ENCODE measurements at places on chromosomes 1 and 21.

- no peak for DNase-seq
Observed at GRCh38 chr1:240351690-240352089, 260.0 kb downstream of the FMN2 start.

- DNase-seq: no peak
Observed at GRCh38 chr1:232271991-232272589, 357.8 kb downstream of the SIPA1L2 start.

DNA sequence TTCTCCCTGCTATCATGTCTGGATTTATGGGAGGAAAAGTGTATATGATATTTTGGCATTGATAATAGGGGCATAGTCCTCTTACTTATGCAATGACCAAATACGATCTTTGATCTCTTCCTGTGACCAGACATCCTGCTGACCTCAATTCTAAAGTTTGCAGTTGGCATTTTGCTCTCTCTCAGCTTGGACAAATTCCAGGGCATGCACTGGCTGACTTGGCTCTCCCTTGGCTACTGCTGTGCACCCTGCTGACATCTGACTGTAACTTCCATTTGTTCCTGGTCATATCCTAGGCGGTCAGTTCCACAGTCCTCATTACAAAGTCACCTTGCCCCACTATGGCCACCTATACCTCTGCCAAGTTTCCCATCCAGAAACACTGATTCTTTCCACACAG is 380.7 kb upstream of the NR5A2 start:
- no peak for DNase-seq

- no peak for DNase-seq
Observed at GRCh38 chr1:228469413-228470162, 17.6 kb upstream of the RNF187 start.

- no peak for DNase-seq
Observed at GRCh38 chr1:54160351-54160750, 7.6 kb upstream of the CDCP2 start.

- no peak for DNase-seq
Observed at GRCh38 chr1:53121319-53122172, 20.9 kb downstream of the SLC1A7 start.

DNA sequence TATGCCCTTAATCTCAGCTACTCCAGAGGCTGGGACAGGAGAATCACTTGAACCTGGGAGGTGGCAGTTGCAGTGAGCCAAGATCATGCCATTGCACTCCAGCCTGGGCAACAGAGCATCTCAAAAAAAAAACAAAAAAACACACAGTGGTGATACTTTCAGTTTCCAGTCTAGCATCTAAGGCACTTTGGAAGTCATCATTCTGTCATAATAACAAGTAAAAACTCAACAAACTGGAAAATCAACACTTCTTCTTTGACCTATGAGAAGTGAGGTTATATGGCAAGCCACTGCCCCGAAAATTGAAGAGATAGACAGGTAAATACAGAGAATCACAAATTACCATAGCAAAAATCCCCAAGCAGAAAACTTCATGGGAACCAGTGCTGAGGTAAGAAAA is 51.9 kb downstream of the IL12RB2 start:
- DNase-seq: no peak

DNA sequence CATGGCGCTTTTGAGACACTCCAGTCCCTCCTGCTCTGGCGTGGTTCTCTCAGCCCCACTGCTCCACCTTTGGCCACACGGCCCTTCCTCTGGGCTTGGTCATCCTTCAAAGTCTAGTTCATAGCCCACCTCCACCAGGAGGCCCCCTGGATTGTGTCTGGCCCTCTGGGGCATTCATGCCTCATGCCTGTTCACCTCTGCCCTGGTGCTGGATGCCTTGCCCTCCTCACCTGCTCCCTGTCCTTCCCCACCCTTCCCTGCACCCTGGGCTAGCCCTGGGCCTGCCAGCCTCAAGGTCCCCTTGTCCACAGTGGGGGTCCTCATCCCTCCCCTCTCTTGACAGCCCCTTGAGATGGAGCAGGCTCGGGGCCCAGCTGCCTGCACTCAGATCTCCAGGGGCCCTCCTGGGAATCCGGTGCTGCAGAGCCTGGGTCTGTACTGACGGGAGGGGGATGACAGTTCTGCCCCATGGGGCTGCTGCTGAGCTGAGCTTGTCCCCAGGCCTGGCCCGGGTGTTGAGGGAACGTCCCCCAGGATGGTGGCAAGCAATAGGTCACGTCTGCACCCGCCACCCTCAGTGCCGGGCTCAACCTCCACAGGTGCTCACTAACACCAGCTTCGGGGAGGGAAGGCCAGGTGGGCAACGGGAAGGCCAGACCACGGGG is 18.4 kb downstream of the PRXL2B start:
- DNase-seq: no peak

DNA sequence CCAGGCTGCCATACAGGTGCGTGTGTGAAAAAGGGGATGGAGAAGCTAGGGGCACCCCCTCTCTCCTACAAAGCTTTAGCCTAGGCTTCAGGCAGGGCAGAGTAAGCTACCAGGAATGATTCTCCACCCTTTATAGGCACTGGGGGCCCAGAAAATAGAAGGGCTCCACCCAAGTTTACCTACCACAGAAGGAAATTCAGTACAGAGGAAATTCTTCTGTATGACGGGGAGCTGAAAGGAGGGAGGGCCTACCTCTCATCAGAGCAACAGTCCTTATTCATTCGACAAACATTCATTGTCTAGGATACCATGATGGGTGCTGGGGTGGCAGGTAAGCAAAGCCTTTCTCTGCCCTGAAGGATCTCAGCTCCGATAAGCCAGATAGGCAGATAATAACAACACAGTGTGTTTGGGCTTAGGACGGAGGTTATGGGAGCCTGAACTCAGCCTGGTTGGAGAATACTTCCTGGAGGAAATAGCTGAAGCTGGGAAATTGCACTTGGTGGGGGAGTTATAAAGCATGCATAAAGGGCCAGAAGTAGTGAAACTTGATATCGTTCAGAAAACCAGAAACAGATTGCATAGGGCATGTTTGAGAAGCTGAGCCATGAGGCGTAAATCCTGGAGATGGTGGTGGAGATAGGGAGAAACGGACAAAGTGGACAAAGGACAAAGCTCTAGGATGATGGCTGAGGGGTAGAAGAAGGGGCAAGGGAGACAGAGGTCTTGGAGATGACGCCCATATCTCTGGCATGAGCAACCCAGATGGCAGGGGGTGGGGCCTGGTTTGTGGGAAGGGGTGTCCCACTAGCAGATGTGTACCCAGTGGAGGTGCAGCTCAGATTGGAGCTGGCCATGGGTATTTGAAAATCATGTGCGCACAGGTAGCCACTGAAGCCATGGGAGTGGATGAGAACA is 5.3 kb upstream of the P3R3URF start:
- no peak for DNase-seq

GRCh38 chr1:79929356-79929755 is 922.8 kb upstream of the ADGRL4 start:
- no peak for DNase-seq

- no peak for DNase-seq
Observed at GRCh38 chr1:65026235-65026634, 59.9 kb upstream of the JAK1 start.

DNA sequence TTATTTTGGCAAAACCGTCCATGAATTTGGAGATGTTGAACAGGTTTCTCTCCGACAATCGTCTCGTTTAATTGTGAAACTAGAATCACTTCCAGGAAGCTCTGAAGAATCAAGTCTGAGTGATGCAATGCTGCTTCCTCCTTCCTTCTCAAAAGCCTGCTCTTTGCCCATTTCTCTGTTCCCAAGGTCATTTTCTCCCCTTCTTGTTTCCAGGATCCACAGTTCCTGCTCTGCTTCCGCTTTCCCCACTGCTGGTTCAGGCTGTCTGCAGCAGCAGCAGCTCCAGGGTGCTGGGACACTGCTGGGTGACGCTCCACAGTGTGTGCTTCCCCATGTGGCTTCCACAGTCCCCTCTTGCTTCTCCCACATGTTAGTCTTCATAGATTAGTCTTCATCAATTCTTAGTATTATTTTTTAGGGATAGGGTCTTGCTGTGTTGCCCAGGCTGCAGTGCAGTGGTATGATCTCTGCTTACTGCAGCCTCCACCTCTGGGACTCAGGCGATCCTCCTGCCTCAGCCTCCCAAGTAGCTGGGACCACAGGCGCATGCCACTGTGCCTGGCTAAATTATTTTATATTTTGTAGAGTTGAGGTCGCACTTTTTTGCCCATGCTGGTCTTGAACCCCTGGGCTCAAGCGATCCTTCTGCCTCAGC is 156.2 kb downstream of the DYRK1A start:
- no peak for DNase-seq

DNA sequence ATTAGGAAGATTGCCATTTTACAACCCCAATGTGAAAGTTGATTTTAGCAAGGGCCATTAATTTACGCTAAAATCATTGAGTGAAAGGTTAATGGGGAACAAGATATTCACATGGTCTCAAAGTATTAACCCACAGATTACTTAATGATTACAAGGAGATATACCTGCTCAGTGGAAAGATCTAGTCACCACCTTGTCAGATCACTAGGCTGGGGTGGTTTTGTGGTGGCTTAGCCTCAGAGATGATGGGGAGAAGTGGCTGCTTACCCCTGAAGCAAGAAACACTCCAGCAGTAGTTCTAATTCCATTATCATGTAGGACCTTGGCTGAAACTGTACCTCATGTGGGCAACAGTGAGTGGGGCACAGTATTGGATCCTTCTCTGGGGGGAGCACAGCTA is 20.1 kb upstream of the TRIM33 start:
- DNase-seq: no peak

DNA sequence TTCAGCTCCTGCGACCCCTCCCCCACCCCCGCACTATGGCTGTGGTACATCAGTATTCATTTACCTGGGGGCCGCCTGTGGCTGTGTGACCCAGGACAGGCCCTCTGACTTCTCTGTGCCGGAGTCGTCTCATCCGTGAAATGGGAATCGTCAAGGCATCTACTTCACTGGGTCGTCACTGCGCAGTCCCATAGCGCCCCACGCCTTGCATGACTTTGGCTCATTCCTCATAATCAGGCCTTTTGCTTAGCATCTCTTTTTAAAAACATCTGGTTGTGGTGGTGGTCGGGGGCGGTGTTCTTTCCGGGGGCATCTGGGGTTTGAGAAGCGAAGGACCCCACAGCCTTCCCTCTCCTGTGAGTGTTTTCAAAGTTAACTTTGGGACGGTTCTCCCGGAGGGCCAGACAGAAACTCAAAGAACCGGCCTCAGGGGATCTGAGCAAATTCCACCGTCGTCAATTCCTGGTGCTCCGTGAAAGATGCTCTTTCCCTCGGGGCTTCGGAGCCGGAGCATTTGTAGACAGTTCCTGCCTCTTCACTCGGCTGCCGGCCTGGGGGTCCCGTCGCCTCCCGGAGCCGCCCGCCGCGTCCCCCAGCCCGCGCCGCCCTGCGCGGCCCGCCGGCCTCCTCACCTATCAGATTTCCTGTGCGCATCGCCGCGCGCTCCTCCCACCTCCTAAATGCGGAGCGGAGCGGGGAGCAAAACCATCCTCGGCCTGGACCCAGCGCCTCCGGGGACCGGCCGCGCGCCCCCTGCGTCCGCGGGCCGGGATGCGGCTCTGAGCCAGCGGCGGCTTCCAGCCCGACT is at the start of gene B3GALT5:
TSS of gene B3GALT5 (plus strand) at position 708 of the 808 bp plus-strand sequence. CDS start 47,620 bp downstream, outside the sequence.
- no peak for DNase-seq

DNA sequence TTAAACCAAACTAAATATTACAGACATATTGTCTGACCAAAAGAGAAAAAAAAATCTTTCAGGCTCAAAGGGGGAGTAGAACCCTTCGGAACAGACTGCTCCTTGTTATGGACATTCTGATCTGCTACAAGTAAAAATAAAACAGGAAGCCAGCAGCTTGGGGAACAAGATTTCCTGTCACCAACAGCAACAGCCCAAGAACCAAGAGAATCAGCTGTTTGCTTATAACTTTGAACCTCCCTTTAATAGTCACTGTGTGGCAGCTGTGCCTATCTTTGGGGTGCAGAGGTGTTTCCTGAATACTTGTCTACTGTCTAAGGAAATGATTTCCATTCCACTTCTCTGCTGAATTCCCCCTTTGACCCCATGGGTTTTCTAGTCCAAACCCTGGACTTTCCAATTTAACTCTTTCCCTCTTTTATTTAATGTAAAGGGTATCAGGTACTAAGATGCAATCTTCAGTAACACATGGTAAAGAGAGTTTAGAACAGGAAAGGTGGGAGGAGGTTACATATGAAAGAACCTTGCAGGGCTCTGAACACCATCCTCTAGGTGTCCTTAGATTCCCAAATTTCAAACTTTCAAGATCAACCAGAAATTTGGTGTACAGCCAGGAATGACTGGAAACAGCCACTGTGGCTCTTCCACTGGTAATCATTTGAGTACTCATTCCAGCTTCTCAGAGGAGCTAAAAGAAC is 38.6 kb downstream of the GPR3 start:
- peak; percentile 82 for DNase-seq

DNA sequence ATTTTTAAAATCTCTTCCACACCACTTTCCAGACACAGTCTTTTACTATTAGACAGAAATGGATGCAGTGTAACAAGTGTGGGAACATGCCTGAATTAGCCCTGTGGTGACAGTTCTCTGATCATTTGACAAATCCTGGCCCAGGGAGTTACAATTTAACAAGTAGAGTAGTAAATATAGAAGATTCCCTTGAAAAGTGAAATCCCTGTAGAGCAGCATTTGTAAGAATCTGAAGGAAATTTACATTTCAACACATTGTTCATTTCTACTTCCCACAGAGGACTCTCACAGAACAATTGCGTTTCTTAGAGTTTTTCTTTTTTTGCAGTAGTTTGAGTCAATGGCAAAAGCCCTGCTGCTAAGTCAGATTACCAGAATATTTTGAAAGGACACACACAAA is 458.3 kb upstream of the BRINP3 start:
- no peak for DNase-seq

- DNase-seq: no peak
Observed at GRCh38 chr1:234836045-234836681, 226.2 kb upstream of the IRF2BP2 start.

- no peak for DNase-seq
Observed at GRCh38 chr1:25765923-25766589, 33.9 kb upstream of the SELENON start.

DNA sequence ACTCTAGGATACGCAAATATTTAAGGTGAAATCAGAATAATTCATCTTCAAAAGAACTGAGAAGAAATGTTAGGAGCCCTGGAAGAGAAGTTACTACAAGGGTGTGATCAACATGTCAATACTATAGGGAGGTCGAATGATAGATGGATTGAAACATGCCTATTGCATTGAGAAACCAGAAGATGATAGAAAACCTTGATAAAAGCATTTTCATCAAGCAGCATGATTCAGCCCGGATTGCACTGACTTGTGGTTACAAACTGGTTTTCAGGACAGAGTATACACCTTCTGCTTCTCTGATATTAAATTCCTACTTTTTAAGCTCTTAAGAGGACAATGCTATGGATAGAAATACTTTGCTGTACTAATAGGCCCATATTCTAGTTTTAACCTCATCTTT is 164.2 kb downstream of the FMN2 start:
- no peak for DNase-seq

DNA sequence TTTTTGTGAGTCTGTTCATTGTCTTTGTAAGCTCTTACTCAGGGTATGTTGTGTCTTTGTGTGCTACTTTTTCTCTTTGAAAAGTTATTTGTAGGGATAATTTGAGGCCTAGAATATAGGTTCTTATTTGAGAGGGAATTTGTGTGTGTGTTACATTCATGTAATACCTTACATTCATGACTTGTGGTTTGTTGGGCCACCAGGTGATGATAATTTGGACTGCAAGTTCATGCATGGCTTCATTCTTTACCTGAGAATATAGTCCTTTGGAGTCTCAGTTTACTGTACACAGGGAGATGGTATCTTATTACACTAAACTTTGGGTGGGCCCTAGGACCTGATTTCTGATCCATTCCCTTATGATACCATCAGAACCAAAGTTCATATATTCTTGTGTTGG is 51.8 kb upstream of the FASLG start:
- DNase-seq: no peak

GRCh38 chr21:37677006-37677405 is 239.3 kb downstream of the KCNJ6 start:
- DNase-seq: no peak

Data from bone marrow (tissue), 2 donors.